ENCODE measurements at places on chromosomes 13 and 19.

- no peak for DNase-seq
Measured at GRCh38 chr13:99299920-99300341, 7.3 kb downstream of the GPR183 start.

DNA sequence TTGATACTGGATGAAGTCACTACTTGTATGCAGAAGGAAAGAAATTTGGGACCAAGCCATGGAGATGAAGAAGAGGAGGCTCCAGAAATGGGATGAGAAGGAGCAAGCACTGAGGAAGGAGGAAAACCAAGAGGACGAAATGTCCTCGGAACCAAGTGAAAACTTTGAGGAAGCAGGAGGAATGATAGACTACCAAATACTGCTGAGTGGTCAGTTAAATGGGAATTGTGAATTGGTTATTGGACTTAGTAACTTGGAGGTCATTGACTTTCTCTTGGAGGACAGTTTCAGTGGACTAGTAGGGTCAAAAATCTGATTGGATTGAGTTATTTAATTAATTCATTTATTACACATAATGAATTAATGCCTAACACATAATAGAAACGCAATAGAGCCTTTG, 167.9 kb downstream of the MYO16 start:
- DNase-seq, result no peak

DNA sequence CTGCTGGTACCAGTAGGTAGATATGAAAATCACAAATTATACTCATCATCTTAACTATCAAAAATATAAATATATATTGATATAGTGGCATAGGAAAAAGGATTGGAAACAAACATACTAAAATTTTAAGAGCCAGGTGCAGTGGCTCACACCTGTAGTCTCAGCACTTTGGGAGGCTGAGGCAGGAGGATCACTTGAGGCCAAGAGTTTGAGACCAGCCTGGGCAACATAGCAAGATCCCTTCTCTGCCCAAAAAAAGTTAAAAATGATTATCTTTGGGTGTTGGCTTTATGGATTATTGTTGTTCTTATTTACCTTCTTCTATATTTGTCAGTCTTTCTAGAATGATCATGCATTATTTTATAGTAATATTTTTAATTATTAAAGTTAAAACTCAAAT, 53.4 kb downstream of the FLT1 start:
- no peak for DNase-seq

GRCh38 chr19:3585301-3586126, at the start of gene GIPC3:
Gene GIPC3, plus strand, starts transcription at chr19:3585478. Its CDS starts 120 bp downstream, at chr19:3585598.
- DNase-seq, result no peak

DNA sequence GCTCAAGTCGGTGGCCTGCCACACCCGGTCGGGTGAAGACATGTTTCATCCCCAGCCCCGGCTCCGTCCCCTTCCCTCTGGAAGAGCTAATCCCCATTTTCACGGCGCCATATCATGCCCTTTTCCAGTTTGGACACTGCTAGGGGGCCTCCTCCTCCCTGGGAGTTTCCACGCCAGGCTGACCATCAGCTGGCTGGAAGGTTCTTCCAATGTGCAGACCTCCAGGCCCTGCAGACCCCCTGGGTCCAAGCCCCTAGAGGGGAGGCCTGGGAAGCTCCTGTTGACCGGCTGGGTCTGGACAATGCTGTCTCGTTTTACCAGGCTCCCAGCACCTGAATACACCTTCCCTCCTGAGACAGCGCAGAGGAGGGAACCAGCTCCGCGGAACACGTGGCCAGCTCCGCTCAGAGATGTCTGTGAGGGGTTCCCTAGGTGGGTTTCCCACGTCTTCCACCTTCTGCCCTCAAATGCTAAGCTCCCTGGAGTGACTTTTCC, 44.7 kb upstream of the RANBP3 start:
- no peak for DNase-seq

GRCh38 chr19:3520166-3521103, 14.3 kb downstream of the FZR1 start:
- no peak for DNase-seq

GRCh38 chr13:45105895-45106294, 14.4 kb upstream of the GTF2F2 start:
- DNase-seq, result no peak

DNA sequence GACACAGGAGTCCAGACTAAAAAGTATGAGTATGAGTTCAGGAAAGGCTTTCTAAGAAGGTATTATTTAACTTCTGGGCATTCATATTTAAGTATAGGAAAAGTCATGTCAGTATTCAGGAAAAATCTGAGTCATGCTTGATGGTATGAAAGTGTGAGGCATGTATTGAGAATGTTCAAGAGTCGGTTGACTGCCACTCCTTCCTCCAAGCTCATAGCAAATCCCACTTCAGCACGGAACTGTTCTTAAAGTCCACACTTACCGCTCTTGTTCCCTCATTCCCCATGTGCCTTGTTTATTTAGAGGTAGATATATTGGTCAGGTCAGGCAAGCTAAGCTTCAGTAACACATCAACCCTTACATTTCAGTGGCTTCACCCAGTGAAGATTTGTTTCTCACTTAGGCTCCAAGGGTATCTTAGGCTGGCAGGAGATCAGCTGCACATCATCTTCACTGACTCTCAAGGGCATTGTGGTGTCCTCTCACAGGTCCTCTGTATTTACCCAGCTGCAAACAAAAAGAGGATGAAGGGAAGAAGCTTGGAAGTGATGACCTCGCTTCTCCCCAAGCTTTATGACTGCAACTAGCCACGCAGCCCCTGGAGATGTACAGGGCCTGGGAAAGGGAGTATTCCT, 1189.2 kb downstream of the EFNB2 start:
- DNase-seq, result no peak

GRCh38 chr19:39546599-39546998, 6.6 kb upstream of the EID2 start:
- no peak for DNase-seq

DNA sequence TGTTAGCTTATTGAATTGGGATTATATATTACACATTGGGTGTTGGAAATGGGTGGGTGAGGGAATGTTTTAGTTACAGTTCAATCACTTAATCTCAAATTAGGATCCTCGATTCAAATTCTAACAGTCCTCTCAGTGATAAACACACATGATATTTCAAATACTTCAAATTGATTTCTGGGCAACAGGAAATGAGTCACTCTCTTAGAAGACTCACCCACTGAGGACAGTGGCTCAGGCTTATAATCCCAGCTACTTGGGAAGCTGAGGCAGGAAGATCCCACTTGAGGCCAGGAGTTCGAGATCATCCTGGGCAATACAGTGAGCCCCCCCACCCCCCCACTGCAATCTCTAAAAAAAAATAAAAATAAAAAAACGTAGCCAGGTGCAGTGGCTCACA, 435.3 kb downstream of the KLF12 start:
- no peak for DNase-seq

- peak; percentile 55 for DNase-seq
Measured at GRCh38 chr19:51552996-51553725, 17.9 kb upstream of the ZNF175 start.

DNA sequence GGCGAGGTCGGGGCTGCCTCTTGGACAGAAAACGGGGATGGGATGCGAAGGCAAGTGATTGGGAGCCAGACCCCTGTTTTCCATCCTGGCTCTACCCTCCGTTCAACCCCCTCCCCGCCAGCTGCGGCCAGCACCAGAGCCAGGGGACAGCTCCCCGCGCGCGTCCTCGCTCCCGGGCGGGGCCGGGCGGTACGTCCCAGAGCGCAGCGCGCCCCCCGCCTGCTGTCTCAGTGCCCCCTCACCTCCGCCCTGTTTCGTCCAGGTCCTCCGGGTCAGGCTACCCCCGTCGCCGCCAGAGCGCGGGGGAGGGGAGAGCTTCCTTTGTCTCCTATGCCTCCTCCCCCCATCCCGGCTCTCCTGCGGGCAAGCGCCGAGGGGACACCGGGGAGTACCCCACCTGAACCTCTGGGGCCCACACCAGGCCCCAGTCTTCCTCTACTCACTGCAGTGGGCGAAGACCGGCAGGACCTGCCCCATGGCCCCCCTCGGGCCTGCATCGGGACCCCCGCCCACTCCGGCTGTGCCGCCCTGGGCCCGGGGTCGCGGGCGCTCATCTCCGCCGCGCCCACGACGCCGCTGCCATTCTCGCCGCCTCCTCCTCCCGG, 396 bp downstream of the RTN2 start:
- no peak for DNase-seq

- DNase-seq, result peak; percentile 65
Measured at GRCh38 chr19:35135389-35135909, 590 bp upstream of the LGI4 start.

DNA sequence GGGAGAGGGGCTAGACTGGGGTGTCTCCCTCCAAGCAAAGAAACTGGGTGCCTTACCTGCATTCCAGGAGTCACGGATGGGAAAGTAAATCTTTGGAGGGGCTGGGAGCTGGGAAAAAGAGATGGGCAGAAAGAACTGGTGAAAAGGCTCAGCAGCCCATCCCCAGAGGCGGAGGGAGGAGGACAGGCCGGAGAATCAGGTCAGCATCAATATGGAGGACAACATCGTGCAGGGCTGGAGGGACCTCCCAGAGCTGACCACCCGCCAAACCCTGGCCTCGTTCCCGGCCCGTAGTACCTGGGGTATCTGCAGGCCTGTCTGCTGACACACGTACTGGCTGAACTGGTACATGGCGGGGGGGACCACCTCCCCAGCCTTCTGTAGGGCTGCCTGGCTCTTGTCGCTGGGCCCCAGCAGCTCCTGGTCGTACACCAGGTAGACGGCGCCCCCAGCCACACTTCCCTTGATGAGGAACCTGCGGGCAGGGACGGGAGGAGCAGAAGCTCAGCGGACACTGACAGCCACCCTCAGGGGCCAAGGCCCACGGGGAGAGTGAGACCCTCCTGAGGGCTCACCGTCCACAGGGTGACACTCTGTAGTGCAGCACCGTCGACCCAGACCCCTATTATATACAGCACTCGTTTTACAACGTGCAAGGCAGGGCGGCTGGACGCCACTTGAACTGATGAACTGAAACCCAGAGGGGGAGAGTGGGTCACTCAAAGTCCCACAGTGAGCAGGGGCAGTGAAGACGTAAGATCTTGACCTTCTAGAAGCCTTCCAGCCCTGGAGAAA, 830 bp downstream of the MICOS13 start:
- no peak for DNase-seq

- DNase-seq, result no peak
Measured at GRCh38 chr13:81140675-81141074, 799.7 kb upstream of the SPRY2 start.

DNA sequence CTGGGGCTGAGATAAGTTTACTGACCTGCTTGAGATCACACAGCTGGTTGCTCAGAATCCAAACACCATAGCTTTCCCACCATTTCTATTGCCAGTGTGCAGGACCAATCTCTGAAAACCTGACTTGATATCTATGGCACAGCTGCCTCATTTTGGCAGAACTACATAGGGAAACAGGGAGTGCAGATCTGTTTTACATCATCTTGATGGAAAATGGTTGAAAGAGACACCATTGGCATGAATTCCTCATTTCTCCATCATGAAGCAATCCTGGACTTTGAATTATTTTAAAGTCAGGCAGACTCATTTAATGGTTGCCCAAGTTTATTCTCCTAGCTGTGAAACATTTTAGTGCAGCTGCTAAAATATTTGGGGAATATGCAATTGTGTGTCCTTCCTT, 1628.2 kb upstream of the SLC10A2 start:
- DNase-seq, result no peak

GRCh38 chr13:84940167-84940566, 859.1 kb downstream of the SLITRK6 start:
- no peak for DNase-seq

DNA sequence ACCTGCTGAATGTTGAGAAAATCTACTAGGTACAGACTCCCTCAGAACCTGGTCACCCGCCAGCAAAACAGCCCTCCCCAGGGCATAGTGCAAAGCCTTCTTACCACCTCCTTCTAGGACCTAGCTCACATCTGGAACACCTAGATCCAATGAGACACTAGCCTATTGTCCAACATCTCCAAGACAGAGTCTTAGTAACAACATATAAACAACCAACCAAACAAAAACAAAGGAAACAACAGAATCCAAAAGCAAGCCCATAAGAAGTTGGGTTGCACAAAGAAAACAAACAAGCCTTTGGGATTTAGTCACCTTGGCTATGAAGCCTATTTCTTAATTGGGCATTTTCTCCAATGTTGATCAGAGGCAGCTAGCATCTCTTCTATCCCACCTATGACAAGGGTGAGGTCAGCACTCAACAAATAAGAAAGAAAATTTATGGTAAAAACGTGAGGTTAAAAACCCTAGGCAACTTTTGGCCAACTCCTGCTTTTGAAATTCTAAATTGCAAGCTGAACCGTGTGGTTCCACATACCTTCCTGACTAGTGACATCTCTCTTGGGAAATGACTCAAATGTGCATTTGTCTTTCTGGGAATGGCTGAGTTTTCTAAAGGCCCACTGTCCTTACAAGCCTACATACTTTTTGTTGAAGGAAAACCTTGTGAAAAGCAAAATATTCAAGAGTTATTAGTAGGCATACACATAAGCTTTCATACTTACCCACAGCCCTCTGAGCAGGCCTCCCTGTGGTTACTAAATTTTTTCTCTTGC, 66.7 kb downstream of the FAM216B start:
- no peak for DNase-seq

DNA sequence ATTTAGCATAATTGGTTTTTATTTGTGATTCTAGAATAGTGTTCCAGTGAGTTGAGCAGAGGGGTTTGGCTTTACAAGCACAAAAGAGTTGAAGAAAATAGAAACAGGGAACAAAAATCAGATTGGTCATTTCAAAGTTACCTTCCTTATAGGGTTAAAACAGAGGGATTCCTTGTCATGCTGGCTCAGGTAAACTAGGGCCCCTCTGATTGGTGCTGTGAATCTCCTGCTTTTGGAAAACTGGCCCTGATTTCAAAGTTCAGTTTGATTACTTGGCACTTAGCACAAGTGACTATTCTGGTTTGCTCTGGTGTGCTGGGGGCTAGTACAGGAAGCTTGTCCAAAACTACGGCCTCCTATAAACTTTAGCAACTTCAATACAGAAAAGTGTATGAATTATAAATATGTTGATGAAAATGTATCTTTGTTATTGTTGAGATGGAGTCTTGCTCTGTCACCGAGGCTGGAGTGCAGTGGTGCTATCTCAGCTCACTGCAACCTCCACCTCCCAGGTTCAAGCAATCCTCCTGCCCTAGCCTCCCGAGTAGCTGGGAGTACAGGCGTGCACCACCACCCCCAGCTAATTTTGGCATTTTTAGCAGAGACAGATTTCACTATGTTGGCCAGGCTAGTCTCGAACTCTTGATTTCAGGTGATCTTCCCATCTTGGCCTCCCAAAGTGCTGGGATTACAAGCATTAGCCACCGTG, 1.9 kb upstream of the MRPS31 start:
- DNase-seq, result no peak

- DNase-seq, result no peak
Measured at GRCh38 chr13:43805681-43806128, 18.9 kb upstream of the ENOX1 start.

DNA sequence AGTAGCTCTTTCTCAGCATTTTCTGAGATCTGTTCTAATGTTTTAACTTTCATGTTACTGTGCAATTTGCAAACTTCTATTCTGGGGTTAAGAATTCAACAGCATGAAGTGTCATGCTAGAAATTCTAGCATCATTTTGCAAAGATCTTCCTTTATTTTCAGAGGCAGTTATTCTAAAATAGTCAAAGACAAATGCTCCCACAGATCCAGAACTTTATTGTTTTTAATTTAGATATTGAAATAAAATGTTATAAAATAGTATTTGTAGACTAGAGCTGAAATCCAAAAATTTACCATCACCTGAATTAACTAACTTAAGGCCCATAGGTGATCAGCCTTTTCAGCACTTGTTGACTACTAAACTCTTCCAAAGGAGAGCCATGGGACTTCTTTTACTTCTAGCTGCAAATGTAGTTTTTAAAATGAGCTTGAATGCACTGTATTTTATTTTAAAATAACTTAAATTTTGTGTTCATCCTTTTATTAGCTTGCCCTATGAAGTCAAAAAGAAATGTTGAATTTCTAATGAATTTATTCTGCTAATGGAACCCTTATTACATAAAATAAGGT, 3.2 kb downstream of the MAB21L1 start:
- no peak for DNase-seq

GRCh38 chr13:24304620-24305019, 4.8 kb upstream of the C1QTNF9 start:
- no peak for DNase-seq
